ENCODE measurements at places on chromosomes 13 and 19.

GRCh38 chr13:91426913-91427312, 28.5 kb downstream of the GPC5 start:
- DNase-seq = no peak

GRCh38 chr13:48579165-48579918, 46.5 kb upstream of the RCBTB2 start:
- DNase-seq = no peak

DNA sequence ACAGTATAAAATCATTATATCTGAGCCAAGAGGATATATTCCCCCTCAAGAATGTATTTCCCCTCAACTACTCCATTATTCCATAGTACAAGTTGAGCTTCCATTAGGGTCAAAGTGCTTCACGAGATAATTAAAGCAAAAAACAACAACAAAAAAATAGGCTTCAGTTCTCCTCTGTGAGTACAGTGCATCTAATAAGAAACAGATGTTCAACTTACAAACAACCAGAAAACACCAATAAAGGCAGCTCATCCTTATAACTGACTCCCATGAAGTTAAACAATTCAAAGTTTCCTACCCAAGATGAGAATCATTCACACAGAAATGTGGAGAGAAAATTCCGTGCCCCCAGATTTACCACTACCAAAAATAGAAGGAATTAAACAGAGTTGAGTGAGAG, 854.4 kb downstream of the PCDH9 start:
- DNase-seq = no peak

DNA sequence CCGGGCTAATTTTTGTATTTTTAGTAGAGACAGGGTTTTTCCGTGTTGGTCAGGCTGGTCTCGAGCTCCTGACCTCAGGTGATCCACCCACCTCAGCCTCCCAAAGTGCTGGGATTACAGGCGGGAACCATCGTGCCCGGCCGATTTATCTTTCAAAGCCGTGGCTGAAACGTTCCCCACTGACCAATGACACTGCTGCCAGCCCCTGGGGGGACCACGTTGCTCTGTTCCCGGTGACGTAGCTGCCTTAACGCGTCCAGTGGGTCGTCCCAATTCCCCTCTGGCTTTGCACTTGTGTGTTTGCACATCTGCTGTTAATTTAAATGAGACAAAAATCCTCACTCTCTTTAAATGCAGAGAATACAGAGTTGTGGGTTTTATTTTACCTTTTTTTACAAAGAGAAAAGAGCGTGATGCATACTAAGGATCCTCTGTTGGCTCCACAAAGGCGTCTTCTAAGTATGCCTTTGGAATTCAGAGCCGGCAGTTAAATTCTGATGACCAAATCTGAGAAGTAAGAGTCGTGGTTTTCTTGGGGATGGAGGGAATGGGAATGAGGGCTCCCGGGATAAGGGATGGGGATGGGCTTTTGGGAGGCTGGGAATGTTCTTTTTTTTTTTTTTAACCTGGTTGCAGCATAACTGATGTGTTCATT, 18.6 kb upstream of the LMTK3 start:
- no peak for DNase-seq

GRCh38 chr19:6249296-6249695, 30.5 kb downstream of the MLLT1 start:
- no peak for DNase-seq

DNA sequence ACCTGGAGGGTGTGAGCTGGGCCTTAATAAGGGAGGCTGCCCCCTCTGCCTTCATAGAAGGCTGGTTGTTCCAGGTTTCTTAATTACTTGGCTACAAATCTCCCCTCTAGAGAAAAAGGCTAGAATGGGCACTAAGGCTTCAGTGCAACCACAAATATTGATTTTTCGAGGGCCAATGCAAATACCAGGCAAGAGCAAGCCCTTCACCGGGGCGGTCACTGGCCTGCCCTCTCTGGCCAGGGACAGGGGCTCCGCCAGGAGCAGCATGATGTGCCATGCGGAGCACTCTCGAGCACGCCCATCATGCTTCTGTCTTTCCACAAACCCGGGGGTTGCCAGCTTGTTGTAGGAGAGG, 127.8 kb upstream of the SPACA7 start:
- no peak for DNase-seq

GRCh38 chr13:31038834-31039552, 106.5 kb downstream of the TEX26 start:
- DNase-seq = no peak

- DNase-seq = peak; percentile 57
Measured at GRCh38 chr19:58021541-58022282, 12.1 kb upstream of the ZSCAN1 start.

GRCh38 chr13:98986226-98986846, 8.5 kb upstream of the DOCK9 start:
- DNase-seq = no peak

DNA sequence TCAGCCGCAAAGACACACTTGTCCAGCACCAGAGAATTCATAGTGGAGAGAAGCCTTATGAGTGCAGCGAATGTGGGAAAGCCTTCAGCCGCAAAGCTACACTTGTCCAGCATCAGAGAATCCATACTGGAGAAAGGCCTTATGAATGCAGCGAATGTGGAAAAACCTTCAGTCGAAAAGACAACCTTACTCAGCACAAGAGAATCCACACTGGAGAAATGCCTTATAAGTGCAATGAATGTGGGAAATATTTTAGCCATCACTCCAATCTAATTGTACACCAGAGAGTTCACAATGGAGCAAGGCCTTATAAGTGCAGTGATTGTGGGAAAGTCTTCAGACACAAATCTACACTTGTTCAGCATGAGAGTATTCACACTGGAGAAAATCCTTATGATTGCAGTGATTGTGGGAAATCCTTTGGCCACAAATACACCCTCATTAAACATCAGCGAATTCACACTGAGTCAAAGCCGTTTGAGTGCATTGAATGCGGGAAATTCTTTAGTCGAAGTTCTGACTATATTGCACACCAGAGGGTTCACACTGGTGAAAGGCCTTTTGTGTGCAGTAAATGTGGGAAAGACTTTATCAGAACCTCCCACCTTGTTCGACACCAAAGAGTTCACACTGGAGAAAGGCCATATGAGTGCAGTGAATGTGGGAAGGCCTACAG, 6.8 kb downstream of the ZNF134 start:
- DNase-seq = no peak

DNA sequence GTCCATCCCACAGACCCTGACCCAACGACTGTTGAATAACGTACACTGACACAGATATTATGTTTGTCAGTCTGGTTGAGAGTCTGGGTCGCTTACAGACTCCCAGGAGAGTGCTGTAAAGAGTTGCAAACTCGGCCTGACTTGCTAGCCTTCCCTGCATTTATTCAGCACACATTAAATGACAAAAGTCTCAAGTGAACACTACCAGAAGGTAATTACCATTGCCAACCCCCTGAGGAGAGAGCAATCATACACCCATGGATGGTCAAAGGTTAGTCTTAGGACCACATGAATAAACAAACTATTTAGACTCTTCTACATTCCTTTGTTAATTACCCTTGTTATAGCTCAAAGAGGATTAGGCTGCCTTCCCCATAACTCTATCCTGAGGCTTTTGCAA, 1048.6 kb downstream of the PCDH17 start:
- no peak for DNase-seq

GRCh38 chr19:14519860-14520407, 1.7 kb upstream of the DNAJB1 start:
- DNase-seq = no peak

GRCh38 chr13:43375797-43376465, 352.5 kb downstream of the DNAJC15 start:
- no peak for DNase-seq

DNA sequence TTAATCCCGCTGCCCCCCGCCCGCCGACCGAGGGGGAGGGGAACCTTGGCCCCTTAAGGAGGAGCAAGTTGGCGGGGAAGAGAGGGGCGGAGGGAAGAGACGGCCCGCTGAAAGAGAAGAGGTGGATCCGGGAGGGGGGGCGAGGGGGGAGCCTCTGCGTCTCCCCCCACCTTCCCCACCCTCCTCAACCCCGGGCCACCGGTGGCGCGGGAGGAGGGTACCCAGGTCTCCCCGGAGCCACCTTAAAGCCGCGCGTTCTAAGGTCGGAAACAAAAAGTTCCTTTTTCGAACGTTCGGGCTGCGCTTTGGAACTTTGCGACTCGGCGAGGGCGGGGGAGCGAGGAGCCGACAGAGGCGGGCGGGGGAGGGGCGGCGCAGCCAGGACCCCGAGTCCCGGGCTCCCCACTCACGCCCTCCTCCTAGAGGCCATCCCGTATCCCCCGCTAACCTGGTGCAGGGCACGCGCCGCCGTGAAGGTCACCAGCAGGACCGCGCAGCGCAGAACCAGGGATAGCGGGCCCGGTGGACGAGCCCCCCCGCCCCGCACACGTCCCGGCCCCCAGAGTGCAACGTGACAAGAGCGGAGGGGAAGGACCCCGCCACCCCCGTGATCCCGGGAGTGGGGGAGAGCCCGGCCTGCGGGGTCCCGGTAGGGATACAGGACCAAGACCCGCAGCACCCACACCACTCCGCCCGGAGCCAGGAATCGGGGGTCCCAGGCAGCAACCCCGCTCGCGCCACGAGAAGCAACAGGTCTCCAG, 659 bp downstream of the ERF start:
- DNase-seq = no peak

GRCh38 chr19:13781547-13781946, 7.3 kb downstream of the C19orf53 start:
- no peak for DNase-seq

DNA sequence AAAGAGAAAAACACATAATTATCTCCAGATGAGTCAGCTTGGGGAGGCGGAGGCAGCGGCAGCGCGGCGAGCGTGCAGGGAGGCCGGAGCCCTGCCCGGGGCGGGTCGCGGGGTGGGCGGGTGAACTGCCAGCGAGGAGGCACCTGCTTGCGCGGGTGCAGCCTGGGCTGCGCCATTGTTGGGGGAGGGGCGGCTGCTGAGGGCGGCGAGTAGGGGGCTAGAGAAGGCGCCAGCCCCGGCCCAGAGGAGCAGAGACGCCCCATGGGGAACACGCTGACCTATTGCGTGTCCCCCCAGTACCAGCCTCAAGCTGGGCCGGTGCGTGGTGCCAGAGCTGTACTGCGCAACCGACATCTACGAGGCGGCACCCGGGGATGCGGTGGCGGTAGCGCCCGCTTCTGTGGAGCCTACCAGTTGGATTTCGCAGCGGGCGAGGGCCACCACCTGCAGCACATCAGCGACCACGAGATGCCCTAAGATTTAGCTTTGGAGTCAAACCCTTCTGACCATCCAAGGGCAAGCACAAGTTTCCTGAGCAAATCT, 16.7 kb downstream of the ZNF100 start:
- DNase-seq = no peak
